ENCODE measurements at places on chromosomes 11 and 22.

DNA sequence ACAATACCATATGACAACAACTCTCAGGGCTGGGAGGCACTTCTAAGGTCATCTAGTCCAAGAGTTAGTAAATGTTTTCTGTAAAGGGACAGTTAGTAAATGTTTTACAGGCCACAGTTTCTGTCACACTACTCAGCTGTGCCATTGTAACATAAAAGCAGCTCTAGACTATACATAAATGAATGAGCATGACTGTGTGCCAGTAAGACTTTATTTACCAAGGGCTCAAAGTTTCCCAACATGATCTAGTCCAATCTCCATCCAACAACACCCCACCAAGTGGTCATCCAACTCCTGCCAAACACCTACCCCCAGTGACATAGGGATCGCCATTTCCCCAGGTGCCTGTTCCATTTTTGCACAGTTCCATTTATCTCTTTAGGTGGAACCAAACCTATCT lies 12.1 kb downstream of the SERGEF start:
- no peak for DNase-seq

DNA sequence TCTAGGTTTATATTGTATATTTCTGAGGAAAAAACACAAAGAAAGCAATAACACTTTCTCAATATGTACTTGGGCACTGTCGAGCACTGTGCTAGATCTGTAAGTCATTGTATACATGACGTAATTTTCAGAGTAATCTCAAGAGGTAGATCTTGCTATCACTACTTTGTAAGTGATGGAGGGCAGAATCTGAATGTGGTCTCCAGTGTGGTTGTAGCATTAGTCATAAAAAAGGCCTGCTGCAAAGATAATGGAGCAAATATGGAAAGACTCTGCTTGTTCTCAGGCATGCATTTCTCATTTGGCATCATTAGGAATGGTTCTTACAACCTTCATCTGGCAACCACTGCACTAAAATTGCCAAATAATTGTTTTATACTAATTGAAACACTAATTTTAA lies 419.8 kb upstream of the CCDC179 start:
- DNase-seq = no peak

- DNase-seq = no peak
Measured at GRCh38 chr11:116110802-116111201, 606.6 kb upstream of the CADM1 start.

DNA sequence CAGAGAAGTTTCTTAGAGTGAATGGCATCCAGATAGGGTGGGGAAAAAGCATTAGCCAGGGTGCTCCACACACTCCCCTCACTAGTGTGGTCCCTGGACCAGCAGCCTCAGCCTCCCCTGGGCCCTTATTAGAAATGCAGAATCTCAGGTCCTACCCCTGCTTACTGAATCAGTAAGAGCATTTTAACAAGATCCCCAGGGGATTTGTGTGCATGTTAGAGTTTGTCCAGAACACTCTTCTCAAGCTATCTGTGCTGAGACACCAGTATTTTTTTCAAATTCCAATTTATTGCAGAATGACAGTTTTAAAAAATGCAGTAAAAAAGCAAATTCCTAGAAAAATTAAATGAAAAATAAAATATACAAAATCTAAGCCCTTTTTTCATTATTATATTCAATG lies 123.1 kb downstream of the MIAT start:
- DNase-seq = no peak

GRCh38 chr11:88522624-88523385 lies 185.3 kb upstream of the CTSC start:
- DNase-seq = no peak

GRCh38 chr11:65716774-65717405 lies 3.7 kb downstream of the RNASEH2C start:
- no peak for DNase-seq

GRCh38 chr11:36081274-36081945 lies 137.5 kb downstream of the LDLRAD3 start:
- no peak for DNase-seq

DNA sequence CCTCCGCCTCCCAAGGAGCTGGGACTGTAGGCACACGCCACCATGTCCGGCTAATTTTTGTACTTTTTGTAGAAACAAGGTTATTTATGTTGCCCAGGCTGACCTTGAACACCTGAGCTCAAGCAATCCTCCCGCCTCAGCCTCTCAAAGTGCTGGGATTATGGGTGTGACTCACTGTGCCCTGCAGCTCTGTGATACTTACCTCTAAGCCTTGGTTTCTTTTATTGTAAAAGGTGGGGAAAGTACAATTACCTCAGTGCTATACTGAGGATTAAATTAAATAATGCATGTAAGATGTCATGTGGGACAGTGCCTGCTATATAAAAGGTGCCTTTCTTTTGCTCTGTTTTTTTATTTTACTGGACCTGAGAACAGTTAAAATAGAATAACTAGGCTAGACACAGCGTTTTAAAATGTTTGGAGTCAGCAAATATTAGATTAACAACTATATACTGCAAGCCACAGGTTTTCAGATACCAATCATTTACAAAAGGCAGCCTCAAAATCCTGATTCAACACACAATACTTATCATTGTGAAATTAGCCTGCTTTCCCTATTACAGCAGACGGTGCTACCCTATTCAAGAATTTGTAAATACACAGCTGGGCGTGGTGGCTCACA lies 30.0 kb downstream of the PRR14L start:
- no peak for DNase-seq

DNA sequence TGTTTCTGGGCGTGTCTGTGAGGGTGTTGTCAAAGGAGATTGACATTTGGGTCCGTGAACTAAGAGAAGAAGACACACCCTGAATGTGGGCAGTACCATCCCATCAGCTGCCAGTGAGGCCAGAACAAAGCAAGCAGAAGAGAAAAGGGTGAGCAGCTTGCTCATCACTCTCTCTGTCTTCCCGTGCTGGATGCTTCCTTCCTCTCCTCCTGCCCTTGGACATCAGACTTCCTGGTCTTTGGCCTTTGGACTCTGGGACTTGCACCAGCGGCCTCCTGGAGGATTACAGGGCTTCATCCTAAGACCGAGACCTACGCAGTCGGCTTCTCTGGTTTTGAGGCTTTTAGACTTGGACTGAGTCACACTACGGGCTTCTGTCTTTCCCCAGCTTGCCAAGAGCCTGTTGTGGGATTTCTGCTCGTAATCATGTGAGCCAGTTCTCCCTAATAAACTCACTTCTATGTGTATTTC lies 18.8 kb downstream of the APOL2 start:
- DNase-seq = no peak

DNA sequence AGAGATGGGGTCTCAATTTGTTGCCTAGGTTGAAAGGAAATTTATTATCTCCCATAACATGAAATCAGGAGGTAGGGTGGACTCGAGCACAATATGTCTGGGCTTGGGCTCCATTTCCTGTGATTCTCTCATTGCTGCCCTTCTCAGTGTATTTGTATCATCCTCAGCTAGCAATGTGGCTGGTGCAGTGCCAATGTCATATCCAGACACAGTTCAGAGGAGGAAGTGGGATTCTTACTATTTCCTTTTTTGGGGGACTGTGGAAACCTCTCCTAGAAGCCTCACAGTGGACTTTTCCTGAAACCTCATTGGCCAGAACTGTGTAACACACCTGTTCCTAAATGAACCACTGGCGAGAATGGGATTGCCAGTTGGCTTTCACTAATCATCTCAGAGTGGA lies 21.0 kb upstream of the SWAP70 start:
- no peak for DNase-seq

GRCh38 chr11:118095493-118095892 lies 8.7 kb upstream of the SMIM35 start:
- DNase-seq = no peak

GRCh38 chr11:100677796-100678195 lies 9.3 kb upstream of the ARHGAP42 start:
- DNase-seq = no peak

DNA sequence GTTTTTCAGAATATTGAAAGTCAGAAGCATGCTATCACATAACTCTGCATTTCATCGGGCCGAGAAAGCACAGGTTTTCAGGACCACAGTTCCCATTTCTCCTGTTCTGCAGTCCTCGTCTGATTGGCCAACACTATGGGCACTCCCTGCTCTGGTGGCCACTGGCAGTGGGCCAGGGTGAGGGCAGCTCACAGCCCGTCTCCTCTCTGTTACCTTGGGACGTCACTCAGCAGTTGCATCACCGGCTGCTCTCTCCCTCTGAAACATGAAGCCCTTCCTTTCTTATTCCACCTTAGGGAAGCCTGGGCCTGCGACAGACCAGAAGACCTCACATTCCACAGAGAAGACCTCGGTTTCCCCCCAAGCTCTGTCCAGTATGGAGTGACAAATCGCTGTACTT lies 11.4 kb upstream of the MICAL3 start:
- DNase-seq = no peak

DNA sequence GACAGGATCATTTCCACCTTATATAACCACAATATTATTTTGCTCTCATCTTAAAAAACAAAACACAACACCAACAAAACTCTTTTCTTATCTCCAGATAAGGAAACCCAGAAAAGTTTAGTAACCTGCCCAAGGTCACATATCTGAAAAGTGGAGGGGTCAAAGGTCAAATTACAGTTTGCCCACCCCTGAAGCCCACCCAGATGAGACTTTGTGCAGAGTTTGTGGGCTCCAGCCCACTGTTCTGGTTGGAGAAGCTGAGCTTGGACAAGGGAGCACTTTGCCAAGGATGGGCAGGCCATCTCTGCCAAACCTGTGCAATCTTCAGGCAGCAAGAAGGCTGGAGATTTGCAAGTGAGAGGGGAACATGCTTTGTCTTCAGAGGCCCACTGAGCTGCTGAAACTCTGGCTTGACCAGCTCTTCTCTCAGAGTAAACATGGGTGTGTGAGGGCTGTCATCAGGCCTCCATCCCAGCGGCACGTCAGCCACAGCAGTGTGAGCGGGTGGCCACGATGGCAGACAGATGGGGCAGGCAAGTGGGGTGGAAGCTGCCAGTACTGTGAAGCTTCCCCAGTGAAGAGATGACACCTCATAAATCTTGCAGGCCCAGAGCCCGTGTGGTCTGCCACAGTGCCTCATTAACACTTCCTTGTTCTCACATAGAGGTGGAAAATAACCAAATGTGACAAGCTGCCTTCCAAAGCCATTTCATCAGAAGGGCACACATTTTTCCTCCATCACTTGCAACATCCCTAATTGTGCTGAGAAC lies 111.8 kb downstream of the CCDC81 start:
- DNase-seq = no peak

DNA sequence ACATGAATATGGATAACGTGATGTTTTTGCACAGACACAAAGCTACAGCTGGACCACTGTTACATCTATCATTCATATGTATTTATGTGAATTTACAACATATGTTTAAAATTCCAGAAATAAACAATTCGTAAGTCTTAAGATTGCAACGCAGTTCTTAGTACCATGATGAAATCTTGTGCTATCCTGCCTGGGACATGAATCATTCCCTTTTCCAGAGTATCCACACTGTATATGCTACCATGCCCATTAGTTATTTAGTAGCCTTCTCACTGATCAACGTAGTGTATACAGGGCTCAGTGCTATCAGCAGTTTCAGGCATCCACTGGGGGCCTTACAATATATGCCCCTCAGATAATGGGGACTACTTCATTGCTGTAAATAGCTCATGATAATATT lies 4.3 kb downstream of the ATL3 start:
- no peak for DNase-seq

GRCh38 chr11:8685306-8685705 lies 2.7 kb downstream of the RPL27A start:
- DNase-seq = no peak

DNA sequence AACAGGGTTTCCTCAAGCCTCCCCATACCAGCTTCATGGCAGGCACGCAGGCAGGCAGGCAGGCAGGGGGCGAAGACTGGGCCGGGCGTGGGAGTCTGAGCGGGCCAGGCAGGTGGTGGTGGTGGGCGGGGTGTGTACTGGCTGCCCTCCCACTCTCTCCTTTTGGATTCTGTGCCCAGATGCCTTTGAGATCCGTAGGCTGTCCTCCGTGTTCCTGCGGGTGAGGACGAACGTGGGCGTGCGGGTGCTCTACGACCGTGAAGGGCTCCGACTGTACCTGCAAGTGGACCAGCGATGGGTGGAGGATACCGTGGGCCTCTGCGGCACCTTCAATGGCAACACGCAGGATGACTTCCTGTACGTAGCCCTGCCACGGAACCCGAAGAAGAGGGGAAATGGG lies 23.0 kb downstream of the OTOG start:
- no peak for DNase-seq

- DNase-seq = no peak
Measured at GRCh38 chr22:27815826-27816530, 14.4 kb upstream of the MN1 start.

DNA sequence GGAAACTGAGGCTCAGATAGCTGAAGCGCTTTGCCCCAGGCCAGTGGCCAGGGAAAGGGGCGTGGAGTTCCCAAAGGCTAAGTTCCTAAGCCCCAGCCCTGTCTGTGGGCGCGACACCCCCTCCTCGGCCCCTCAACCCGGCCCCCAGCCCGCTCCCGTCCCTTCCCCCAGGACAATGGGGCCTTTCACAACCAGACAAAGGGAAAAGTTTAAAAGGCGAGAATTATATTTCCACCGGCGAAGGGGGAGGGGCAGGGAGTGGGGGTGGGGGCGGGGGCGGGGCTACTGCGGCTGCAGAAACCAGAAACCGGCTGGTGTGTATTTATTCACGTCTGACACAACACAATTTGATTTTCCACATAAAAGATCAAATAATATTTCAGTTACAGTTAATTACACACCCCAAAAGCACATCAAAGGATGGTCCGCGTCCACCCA lies 192.1 kb downstream of the MN1 start:
- no peak for DNase-seq

GRCh38 chr22:33723915-33724314 lies 196.4 kb downstream of the LARGE1 start:
- no peak for DNase-seq

DNA sequence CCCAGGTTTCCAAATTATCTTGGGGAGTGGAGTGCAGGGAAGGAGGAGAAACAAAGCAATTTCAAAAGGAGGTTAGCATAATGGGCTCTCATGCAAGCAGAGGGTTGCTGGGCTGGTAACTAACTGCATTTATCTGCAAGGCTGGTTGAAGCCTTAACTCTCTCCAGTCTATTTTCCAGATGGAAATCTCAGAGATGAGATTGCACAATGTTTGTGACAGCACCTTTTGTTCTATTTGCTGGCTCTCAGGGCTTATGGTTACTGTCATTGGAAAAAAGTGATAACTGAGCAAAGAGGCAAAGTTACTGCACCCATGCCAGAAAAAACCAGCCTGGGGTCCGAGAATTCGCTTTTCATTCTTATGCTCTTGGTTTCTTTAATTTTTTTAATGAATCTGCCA lies 33.2 kb downstream of the ABCC8 start:
- no peak for DNase-seq

DNA sequence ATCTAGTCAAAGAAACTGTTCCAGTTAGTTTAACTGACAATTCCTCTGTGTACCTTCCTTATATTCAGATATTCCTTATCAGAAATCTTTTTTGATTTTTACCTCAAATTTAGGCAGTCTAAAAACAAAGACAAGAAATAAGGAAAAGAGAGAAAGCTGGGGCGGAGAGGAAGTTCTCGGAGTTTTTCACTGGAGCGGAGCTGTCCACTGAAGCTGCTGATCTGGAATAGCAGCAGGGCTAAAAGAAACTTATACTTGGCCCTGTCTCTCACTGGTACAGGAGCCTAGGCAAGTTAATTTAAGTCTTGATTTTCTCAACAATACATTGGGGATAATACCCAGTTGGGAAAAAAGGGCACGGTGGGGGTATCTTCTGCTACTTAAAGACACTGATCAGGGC lies 59.2 kb upstream of the CYP2D6 start:
- no peak for DNase-seq

GRCh38 chr11:56819916-56820315 lies 71.4 kb upstream of the OR9G4 start:
- DNase-seq = no peak
